Stimulated activated CD4-positive, alpha-beta T cell treated with anti-CD3 and anti-CD28 coated beads, Interleukin-1b, Interleukin-23, amount 100 ng/mL, for 4 hours (primary cell): ENCODE measurements at places on chromosomes 16 and 17.

- peak; percentile 22 for DNase-seq
These were observed 82.2 kb downstream of the CMC2 start for GRCh38 chr16:80924372-80924978.

DNA sequence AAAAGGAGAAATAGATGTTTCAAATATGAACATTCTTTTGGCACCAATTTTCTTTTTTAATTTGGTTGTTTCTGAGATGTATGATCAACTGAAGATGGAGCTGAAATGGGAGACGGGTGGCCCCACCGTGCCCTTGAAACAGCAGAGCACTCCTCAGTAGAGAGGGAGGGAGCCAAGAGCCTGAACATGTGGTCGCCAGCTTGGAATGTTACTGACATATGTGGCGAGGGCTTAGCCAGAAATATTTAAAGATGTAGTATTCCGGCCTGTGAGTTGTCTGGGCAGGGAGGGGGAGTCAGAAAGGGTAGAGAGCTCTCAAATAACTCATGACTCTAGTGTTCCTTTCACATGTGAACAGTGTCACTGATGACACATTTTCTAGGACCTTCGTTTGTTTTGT is 13.3 kb upstream of the MRC2 start:
- no peak for DNase-seq

GRCh38 chr16:9004183-9004582 is 40.5 kb upstream of the USP7 start:
- DNase-seq, result no peak

DNA sequence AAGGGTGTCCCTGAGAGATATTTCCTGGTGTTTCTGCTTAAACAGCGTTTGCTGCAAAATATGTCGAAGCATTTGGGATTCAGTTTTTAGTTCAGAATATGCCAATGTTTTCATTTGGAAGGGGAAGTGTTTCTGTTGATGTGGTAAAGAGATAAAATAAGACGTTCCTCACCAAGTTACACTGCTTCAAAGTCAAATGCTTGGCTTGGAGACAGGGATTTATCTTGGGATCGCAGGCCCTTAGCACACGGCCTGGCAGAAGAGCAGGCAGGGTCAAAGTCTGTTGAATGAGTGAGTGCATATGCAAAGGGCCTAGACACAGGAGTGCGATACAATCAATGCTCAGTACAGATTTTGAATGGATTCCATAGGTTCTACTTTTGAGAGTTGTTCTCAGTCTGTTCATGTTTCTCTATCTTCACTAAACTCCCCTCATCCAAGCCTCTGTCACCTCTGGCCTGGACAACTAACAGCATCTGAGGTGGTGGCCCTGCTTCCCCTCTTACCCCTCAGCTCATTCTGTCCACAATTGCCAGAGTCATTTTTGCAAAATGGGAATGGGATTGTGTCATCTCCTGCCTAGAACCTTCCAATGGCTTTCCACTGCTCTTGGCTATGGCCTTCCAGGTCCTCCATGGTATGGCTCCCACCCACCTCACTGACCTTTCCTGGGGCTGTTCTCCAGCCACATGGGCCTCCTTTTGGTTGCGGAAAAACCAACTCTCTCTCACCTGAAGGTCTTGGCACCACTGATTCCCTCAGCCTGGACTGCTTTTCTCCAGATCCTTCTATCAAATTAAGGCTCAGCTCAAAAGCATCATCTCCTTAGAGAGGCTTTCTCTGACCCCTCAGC is 3.2 kb downstream of the DEXI start:
- DNase-seq, result no peak

DNA sequence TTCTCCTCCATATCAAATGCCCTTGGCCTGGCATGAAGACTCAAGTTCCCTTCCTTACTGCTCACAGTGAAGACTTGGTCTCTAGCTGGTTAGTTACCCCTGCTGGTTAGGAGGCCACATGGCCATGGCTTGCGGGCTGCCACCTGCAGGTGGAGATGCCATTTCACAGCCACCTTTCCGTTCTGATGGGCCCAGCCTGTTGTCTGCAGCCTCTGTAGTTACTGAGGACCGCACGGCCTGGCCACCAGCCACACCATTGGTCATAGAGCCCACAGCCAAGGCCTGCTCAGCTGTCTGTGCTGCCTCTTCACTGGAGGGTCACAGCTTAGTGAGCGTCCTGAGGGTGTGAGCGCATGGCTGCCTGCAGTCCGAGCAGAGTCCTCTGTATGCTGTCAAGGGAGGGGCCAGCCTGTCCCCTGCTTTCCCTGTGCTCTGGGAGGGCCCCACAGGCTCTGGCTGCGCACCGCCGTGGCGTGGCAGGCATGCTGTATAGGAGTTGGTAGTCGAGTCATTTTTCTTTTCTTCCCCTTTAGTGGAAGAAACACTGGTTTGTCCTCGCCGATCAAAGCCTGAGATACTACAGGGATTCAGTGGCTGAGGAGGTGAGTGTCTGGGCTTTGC is 59.2 kb downstream of the PLD6 start:
- DNase-seq, result no peak

- no peak for DNase-seq
These were observed 39.8 kb upstream of the DYNLRB2 start for GRCh38 chr16:80500961-80501525.

GRCh38 chr17:7716901-7717755 is at the start of gene DNAH2:
Gene DNAH2, plus strand, starts transcription at chr17:7717744. Its CDS starts 1,991 bp downstream, at chr17:7719735.
- DNase-seq, result peak; percentile 48

DNA sequence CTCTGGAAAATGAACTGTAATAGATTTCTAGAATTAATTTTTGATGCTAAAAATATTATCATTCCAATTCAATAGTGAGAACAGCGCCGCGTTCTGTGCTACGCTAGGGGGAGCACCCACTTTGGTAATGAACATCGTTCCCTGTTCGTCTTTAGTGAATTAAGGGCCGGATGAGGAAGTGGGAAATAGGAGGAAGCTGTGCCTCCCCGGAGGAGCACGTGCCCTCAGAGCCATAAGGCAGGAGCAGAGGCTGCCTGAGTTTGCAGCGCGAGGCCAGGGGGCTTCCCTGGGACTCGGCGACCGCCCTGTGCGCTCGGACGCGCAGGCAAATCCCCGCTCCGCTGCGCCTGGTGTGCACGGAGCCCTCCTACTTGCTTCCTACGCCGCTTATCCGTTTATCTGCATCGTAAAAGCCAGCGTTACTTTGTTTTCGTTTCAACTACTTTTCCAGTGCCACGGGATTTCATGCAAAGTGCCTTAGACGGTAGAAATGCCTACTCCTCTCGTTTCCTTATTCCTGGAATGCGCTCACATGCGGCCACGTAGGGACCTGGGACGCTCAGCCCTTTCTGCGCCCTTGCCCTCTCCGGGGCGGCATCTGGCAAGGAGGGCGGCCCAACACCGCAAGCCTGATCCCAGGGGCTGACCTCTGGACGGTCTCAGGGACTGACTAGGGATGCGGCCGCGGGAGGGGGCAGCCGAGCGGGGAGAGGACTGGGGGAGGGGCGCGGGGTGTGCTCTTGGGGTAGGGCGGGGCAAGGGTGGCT is 76.4 kb downstream of the KCNJ12 start:
- DNase-seq, result no peak

DNA sequence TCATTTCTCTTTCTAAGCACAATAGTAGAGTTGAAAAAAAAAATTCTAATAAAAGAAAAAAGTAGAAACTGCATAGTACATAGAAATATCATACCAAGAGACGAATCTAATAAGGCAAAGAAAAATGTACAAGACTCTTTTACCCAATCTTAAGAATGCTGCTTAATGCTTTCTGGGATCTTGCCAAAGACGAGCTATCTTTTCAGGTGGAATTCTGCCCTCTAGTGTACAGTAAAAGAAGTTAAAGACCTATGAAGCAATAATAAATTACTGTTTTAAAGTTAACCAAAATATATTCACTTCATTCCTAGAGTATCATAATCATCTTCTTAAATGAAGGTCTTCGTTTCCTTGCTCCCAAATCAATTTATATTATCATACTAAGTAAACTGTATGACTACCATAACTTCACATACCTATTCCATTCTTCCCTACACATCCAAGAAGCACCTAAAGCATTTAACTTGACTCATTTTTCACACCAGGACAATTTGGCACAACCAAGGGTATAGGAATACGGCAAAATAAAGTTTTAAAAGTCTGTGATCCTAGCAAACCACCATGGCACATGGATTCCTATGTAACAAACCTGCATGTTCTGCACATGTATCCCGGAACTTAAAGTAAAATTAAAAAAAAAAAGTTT is 47.7 kb downstream of the CFDP1 start:
- DNase-seq, result no peak

- no peak for DNase-seq
These were observed 3.5 kb downstream of the RAB40C start for GRCh38 chr16:593406-593805.

GRCh38 chr17:62994931-62995330 is 28.9 kb downstream of the TANC2 start:
- no peak for DNase-seq

- no peak for DNase-seq
These were observed 6.2 kb downstream of the C16orf89 start for GRCh38 chr16:5059386-5060072.

DNA sequence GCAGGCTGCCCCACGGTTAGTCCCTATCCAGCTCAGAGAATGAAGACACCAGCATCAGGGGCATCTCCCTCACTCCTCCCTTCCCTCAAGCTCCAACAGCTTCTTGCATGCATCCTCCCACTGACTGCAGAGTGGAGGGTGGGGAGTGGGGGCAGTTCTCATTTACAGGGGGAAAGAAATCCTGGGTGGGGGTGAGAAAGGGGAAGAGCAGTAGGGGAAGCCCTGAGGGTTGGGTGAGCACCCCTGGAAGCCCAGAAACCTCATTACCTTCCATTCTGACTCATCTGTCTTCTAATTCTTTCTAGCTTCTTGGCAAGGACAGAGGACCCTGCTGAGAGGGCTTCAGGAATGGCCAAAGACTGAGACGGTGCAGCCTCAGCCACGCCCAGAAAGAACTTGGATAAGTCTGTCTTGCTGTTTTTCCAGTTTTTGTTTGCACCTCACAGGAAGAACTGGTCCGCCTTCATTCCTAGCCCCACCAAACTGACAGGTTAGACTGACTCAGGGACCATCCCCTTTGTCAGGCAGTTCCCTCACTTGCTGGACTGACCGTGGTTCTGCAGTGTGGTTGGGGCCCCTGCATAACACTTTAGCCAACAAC is 52.5 kb upstream of the WSB1 start:
- DNase-seq, result no peak

DNA sequence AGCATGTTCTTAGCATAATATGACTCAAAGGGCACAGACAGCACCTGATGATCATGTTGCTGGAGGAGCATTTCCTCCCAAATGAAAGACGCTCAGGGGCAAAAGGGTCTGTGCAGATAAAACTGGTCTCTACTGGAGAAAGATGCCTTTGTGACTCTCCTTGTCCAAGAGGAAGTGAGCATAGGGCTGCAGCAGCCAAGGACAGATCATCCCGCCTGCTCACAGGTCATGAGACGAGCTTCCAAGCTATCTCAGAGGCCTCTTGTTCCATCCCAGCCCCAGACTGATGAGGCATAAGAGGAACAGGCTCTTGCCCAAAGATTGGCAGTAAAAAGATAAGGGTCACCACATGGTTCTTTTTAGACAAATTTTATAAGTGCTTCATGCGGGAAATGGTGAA is 141.8 kb downstream of the KATNIP start:
- DNase-seq, result no peak

DNA sequence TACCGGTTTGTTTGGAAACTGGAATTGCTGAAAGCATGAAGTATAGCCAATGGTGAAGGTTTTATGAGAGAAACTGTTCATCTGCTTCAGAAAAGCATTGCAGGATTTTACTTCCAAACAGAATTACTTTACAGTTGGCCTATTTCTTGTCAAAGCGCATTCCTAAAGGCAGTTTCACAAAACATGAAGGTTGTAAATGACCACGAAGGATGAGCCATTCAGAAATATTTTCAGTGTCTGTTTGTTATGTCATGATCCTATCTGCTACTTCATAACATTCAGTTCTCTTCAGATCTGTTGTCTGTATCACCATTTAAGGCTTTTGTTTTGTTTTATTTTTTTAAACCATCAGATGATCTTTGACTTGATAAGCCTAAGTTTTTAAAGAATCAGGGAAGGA is 45.7 kb downstream of the AATF start:
- no peak for DNase-seq

GRCh38 chr17:61412860-61413660 is 13.4 kb downstream of the TBX2 start:
- DNase-seq, result no peak

DNA sequence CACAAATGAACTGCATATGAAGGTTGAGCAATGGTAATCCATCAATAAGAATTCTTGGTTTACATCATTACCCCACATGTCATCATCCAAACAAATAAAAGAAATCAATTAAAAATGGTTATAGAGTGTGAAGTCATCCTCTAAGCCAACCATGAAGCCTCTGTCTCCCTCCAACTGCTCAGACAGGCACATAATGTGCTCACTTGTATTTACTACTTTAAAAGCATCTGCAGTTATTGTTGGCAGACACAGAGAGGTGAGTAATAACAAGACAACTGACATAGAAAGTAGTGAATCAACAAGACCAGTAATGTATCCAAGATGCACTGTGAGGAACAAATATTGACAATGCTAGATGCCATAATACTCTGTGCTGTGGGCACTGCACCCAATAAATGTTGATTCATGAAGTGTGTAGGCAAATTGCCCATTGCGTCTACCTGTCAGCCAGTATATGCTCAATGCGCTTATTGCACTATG is 20.0 kb downstream of the ADAMTS18 start:
- DNase-seq, result no peak

DNA sequence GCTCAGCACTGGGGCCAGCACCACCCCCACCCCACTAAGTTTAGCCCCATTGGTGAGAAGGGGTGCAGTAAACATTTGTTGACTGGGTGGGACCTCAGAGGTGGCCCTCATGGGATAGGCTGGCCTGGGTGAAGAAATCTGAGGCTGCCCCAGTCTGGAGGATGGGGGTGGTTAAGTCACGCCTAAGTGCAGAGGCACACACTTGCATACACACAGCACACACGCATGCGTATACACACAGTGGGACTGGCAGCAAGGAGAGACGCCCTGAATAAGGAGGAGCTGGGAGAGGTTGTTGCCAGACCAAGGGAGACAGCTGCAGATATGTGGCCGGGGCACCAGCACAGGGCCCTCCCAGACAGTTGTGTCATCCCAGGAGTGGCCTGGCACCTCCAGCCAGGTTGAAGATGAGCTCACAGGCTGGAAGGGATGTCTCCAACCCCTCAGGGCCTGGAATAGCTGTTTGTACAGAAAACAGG is 3.0 kb upstream of the BCAR1 start:
- DNase-seq, result no peak

GRCh38 chr17:1005361-1005946 is 8.5 kb downstream of the TIMM22 start:
- no peak for DNase-seq

- no peak for DNase-seq
These were observed 18.3 kb upstream of the EFCAB13 start for GRCh38 chr17:47305302-47305923.

DNA sequence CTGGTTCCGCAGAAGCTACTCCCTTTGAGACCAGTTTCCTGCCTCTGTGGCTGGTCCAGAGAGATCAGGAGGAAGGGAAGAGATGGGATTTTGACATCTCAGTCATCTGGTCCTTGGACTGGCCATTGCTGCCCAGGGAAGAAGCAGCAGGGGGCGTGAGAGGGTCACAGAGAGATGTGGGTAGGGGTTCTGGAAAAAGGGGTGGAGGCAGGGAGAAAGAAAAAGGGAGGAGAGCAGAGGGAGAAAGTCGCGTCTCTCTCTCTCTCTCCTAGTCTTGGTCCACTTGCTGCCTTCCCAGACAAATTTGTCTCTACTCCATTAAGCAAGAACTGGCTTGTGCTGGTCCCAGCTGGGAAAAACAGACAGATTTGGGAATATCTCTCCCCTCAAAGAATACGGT is 4.4 kb downstream of the SHBG start:
- DNase-seq, result no peak
